ENCODE measurements at places on chromosomes 3 and 15.

DNA sequence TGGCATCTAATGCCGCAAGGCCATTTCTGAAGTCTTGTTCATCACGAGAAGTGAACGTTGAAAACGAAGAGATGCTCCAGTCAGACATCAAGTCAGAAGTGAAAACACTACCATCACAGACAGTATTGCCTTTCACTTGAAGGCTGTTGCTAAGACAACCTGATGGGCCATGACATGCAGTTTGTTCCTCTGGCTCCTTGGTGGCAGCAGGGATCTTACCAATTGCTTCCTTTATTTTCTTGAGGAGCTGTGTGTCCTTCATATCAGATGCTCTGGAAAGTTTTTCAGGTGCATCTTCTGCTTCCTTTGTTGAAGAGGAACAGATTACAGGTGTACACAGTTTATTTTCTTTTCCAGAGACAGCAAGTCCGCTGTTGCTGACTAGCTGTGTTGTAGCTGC is 30.7 kb upstream of the MYLK start:
- no peak for DNase-seq

DNA sequence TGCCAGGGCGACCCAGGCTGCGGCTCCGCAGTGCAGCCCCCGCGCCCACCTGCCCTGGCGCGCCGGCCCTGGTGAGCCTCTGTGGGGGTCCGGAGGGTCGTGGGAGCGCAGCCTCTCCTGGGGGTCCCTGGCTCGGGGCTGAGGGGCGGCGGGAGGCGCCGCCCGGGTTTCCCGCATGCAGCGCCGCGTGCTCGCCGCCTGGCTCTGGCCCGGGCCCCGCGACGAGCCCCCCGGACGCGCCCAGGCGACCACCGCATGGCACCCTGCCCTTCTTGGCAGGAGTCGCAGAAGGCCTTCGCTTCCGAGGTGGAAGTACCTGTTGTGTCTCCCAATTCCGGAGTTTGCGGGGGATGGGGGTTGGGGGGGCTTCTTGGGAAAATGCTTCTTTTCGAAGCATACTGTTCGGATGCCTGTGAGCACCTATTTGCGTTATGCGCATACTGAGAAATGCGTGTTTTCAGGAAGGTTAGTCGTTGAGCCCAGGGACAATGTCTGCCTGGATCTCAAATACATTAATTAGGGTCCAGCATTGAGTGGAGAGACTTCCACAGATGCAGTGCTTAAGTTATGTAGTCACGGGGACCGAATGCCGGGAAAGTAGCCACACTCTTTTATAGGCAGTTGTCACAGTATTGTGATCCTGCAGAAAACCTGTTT is 1.3 kb downstream of the GABRA5 start:
- DNase-seq = no peak

DNA sequence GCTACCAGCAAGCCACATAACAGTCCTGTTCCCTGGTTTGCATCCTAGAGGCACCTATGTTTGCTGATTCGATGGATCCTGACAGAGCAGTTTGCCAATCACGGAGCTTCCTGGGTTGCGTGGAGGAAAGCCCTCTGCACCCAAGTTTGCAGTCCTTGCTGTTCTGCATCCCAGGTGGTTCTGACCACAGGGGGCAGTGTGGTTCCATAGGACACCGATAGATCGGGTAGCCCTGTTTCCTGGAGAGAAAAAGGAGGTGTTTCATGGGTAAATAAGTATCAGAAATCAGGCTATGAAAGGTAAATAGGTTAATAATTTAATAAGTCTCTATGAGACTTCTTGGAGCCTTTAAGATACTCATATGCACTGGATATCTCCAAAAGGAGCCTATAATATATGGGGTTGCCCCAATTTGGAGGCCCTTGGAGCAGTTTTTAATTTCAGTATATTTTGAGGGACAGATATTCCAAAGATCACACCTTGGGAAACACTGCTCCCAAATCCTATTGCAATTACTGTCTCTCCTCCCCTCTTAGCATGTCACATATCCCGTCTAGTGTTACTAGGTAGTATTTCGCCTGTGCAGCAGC is 194.6 kb upstream of the TPM1 start:
- peak; percentile 68 for DNase-seq

DNA sequence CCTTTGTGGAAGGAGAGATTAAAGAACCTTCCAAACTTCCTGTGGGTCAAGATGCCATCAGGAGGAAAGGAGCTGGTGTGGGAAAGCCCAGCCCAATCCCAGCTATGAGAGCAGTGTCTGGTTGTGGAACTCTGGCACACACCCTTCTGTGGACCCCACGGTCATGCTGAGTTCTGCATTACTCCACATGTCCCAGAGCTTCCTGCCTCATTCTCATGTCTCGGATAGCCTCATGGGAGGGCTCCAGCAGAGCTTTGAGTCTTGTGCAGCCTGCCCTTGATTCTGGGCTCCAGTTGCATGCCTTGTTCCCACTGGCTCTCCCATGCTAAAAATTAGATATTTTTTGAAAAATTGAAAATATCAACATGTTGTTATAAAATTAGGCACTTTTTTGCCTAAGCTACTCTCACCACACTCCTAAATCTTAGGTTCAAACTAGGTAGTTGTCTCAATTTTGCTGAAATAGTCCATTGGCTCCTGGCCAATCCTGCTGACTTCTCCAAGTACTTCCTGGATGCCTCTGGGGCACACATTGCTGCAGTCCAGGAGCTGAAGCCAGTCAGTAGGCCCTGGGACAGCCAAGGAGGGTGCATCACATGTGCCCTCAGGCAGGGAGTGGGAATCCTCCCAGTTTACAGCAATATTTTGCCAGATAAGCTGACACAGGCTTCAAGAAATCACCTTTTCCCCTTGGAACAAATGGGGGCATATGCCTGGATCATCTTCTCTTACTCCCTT is 144.3 kb downstream of the EEFSEC start:
- no peak for DNase-seq

DNA sequence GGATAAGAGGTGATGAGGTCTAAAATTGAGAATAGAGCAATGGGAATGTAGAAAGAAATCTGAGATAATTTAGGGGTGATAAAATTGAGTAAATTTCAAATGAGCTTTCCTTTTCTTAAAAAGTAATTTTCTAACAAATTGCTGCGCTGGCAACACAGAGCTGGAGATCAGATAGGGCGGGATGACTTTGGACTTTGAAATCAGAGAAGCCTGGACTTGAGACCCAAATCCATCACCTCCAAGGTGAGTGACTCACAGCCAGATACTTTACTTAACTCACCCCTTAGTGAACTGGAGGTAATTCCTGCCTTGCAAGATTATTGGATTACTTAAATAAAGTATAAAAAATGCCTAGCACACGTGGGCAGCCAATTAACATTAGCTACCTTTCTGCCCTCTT is 80.8 kb downstream of the P2RY1 start:
- DNase-seq = no peak

GRCh38 chr3:123286308-123287023 is 84.7 kb downstream of the SEC22A start:
- DNase-seq = peak; percentile 72

DNA sequence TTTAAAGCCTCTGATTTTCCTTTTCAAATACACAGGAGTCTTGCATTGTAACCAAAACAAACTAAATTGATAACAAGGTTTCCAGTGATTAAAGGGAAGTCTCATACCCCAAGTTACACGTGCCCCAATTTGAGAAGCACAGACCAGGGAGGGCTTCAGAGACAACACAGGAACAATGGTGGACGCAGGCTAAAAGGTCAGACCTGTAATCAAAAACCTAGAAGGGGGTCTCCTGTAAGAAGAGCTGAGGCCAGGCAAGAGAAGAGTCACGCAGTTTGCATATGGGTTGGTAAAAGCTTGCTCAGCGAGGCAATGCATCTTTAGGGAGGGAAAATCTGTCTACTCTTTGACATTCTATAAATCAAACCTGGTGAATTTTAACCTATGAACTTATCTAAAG is 58.6 kb upstream of the MCF2L2 start:
- no peak for DNase-seq

DNA sequence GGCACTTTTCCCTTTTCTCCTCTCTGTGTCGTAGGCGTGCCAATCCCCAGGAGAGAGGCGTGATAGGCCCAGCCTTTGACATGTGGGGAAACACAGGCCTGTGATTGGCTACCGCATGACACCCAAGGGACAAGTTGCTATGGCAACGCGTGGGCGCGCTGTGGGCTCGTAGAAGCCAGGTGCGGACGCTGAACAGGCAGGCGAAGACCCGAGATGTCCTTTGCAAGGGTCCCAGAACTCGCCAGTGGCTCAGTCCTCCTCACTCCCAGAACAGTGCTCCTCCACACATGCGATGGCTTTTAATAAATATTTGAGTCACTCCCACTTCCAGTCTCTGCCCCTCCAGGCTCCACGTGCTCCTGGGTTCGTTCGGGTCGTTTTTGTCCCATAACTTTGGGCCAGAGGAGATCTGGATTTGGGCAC is 4.2 kb downstream of the SLC51B start:
- peak; percentile 88 for DNase-seq

- peak; percentile 46 for DNase-seq
Measured at GRCh38 chr15:73927003-73927475, 777 bp downstream of the LOXL1 start.

DNA sequence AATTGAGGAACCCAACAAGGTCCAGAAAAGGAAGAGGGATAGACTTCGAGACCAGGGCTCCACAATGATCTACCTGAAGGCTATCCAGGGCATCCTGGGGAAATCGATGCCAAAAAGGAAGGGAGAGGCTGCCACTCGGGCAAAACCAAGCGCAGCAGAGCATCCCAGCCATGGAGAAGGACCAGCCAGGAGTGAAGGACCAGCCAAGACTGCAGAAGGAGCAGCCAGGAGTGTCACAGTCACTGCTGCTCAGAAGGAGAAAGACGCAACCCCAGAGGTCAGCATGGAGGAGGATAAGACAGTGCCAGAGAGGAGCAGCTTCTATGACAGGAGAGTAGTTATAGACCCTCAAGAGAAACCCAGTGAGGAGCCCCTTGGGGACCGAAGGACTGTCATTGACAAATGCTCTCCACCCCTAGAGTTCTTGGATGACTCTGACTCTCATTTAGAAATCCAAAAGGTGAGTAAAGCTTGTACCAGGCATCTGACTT is 12.0 kb downstream of the TATDN2 start:
- DNase-seq = no peak

GRCh38 chr3:13107661-13108060 is 34.4 kb upstream of the IQSEC1 start:
- no peak for DNase-seq

GRCh38 chr3:27990837-27991236 is 250.6 kb upstream of the CMC1 start:
- no peak for DNase-seq

DNA sequence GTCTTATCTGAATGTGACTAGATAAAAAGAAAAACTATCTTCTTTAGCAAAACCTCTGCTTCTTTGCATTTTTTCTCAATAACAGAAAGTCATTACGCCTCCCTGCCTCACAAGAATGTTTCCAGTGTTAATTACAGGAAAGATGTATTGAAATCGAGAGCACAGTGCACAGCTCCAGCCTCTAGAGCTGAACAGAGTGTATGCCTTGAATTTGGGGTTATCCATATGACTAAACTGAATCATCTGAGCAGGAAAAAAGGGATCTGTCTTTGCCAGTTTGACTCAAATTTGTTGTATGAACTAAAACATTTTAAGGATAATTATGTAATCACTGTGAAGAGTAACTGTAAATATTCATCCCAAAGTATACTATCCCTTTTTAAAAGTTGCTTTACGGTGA is 149.1 kb upstream of the CGNL1 start:
- no peak for DNase-seq

DNA sequence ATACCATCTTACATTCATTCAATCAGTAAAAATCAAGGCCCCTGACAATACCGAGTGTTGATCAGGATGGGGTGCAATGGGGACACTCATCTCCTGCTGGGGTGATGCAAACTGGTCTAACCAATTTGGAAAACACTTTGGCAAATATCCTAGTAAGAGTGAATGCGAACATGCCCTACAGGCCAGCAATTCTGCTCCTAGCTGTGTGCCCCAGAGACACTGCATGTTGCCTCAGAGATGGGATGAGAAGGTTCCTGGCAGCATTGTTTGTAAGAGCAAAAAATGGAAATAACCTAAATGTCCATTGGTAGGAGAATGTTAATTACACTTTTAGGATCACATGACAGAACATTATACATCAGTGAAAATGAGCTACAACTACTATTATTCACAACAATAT is 4.7 kb downstream of the LINGO1 start:
- DNase-seq = no peak

GRCh38 chr3:183252973-183253527 is at the start of gene B3GNT5:
TSS of gene B3GNT5 (plus strand) at chr3:183253253. CDS start at chr3:183269799, 16,546 bp downstream.
- DNase-seq = peak; percentile 32

DNA sequence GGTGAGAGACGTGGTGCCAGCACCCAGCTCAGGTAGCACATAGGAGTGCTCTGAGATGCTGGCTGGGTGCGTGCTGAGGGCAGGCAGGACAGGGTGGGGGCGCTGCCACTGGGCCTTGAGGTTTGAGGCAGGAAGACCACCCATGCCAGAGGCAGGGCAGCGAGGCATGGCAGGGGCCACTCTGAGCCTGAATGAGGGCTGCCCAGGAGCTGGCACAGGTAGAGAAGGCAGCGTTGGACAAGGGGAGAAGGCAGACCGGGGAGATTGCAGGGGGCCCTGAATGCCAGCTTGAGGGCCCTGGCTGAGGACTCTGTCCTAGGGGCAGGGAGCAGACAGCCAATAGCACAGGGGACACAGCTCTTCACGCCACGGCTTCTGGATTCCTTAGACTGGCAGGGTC is 50.2 kb downstream of the ADAMTS7 start:
- no peak for DNase-seq

DNA sequence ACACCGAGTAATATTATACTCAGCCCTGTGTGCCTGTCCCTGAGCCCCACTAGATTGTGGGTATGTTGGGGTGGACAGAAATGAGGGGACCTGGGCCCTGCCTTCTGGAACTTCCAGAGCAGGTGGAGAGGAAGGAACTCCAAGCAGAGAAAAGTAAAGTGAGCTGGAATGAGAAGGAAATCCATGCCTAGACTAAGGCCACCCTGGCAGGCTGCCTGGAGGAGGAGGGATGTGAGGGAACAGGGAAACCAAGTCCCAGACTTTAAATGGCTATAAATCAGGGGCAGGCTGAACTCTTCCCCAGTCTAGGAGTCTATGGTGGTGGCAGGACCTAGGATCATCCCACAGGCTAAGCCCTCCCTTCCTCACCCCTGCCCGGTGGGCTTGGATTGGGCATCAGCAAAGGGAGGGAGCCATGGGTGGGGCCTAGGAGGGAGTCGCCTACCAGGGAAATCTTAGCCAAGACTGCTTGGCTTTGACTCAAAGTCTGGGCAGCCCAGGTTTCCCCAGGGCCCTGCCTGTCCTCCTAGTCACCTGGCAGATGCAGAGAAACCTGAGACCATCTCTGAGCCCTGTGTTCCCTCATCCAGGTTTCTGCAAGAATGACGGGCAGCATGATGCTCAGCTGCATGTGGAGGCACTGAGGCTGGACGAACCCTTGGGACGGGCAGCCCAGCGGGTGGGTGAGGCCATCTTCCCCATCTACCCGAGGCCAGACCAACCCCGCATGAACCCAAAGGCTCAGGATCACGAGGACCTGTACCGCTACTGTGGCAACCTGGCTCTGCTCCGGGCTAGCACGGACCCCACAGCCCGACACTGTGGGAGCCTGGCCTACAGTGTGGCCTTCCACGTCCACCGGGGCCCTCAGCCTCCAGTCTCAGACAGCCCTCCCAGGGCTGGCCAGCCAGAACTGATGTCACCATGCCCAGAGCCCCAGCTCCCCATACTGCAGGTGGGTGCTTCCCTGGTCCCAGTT is 15.6 kb upstream of the STRA6 start:
- no peak for DNase-seq

GRCh38 chr3:142447301-142447851 is 461 bp downstream of the XRN1 start:
- DNase-seq = peak; percentile 36

GRCh38 chr3:78101384-78101783 is 1061.5 kb downstream of the ROBO2 start:
- DNase-seq = no peak

GRCh38 chr3:122366379-122366749 is 16.7 kb downstream of the MIX23 start:
- no peak for DNase-seq

All from ACHN (cell line).